Activated naive CD8-positive, alpha-beta T cell treated with anti-CD3 and anti-CD28 coated beads, Interleukin-2, amount 50 U/mL, for 24 hours (primary cell): ENCODE measurements at places on chromosomes 11 and 22.
A peak's percentile ranks its signal among the peaks of the same experiment; 100 is the strongest.

- DNase-seq: no peak
Measured at GRCh38 chr11:119694334-119694733, 34.7 kb downstream of the NECTIN1 start.

DNA sequence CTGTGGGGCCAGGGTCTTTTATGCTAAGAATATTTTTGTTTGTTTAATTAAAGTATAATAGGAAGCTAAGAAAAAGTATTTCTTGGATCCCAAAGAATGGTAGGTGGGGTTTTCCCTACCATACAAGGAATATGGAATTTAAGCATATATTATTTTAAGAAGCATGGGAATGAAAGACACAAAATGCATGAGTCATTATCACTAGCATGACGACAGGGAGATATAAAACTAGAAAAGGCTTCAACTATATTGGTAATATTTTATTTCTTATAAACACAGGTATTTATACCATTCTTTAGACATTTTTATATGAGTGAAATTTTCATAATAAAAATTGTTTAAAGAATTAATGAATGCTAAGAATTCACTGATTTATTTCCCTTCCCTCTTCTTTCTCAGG is 39.3 kb upstream of the SOX6 start:
- DNase-seq: no peak

DNA sequence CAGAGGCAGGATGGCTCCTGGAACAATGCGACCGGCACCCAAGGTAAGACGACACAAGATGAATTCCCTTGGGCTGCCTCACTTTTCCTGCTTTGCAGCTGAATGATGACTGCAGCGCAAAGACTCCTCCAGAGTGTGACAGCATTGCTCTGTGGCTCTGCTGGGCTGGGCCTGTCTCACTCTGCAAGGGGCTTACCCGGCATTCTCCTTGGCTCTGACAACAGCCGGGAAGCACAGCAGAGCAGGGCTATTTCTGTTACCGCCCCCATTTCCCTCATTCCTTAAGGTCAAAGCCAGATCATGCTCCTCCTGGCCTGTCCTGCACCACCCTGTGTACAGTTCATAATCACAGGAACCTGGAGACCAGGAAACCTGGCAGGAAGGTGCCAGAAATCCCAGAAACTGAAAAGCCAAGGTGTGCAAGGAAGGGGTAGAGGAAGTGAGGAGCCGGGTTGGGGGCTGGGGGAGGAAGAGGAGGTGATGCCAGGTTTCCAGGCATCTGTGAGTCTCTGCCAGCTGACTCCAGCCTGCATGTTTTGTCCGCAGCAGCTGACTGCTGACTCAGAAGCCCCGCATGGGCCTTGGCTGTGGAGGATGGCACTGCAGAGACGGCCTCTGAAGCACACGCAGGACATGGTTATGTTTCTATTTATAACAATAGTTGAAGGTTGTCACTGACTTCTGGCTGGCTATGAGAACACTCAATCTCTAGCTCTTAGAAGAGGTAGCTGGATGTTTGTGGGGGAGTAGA is 113.6 kb downstream of the MICAL3 start:
- DNase-seq: no peak

GRCh38 chr22:37703906-37704305 is 7.1 kb downstream of the TRIOBP start:
- DNase-seq: no peak

GRCh38 chr11:86676010-86676409 is 3.6 kb upstream of the ME3 start:
- no peak for DNase-seq

DNA sequence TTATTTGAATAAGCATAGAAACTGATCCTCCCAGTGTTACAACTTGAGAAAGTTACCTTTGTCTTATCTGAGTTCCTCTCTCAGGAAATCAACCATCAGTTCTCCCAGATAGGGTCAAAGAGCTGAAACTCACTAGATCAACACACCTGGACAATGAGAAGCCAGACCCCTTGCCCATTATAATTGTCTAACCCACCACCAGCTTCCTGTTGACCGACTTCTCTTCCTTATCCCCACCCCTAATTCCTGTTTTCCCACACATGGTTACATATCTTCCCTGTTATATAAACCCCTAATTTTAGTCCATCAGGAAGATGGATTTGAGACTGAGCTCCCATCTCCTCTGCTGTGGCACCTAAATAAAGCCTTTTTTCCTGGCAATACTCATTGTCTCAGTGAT is 6.9 kb downstream of the SLC5A4 start:
- no peak for DNase-seq

GRCh38 chr11:131108760-131109159 is 192.5 kb upstream of the SNX19 start:
- DNase-seq: no peak

GRCh38 chr11:28547321-28547741 is 439.1 kb downstream of the METTL15 start:
- no peak for DNase-seq

DNA sequence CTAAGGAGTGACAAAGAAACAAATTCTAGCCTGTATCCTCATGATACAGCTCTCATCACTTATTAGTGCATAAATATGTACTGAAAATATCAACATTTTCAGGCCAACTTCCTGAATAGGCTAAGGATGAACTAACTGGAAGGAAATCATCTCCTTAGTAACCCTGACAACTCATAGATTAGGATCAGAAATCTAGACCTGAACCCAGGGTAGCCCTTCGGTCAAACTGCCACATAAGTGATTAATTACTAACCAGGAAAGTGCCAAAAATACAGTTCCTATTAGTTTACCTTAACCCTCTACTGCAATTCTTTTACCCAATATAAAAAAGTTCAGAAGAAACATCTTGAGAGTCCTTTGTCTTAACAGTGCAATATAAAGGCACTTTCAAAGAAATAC is 40.0 kb downstream of the AMBRA1 start:
- DNase-seq: no peak

GRCh38 chr22:23289851-23290724 is 109.8 kb downstream of the BCR start:
- DNase-seq: peak; percentile 68

DNA sequence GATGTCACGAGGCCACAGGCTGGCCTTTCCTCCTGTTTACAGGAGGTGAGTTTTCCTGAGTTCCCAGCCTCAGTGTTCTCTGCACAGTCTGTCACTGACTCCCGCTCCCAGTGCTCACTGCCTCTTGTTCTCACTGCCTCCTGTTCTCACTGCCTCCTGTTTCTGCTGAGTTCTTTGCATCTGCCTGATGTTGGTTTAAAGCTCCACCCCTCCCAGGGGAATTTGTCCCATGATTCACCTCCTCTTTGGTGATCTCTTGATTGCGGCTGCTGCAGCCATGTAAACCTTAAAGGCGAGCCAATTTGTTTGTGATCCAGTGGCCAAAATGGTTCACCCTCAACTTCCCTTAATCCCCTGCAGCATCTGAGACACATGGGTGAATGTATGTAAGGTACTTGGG is 6.0 kb upstream of the TUBA8 start:
- DNase-seq: no peak

- DNase-seq: no peak
Measured at GRCh38 chr22:41504397-41504796, 35.5 kb downstream of the ACO2 start.

DNA sequence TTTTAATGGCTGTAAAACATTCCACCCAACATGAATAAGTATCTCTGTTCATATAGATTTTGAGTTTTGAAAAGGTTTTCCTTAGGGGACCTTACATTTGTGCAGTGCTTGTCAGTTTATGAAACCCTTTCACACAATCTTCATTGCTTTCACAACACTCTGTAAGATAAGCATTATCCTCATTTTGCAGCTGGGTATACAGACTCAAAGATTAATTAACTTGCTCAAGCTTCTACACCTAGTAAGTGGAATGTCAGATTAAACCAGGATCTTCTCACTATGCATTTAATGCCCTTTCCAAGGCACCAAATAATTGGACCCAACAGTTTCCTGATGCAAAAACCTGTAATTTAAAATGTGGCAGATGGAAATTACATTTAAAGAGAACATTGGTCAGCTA is 11.6 kb upstream of the GAB2 start:
- DNase-seq: no peak

GRCh38 chr11:7597620-7598019 is 75.7 kb downstream of the CYB5R2 start:
- DNase-seq: no peak

GRCh38 chr11:133727774-133728173 is 117.5 kb downstream of the SPATA19 start:
- DNase-seq: no peak

- no peak for DNase-seq
Measured at GRCh38 chr11:115008799-115009198, 330.5 kb downstream of the NXPE2 start.

- no peak for DNase-seq
Measured at GRCh38 chr11:68053117-68053516, 14.3 kb downstream of the TCIRG1 start.

DNA sequence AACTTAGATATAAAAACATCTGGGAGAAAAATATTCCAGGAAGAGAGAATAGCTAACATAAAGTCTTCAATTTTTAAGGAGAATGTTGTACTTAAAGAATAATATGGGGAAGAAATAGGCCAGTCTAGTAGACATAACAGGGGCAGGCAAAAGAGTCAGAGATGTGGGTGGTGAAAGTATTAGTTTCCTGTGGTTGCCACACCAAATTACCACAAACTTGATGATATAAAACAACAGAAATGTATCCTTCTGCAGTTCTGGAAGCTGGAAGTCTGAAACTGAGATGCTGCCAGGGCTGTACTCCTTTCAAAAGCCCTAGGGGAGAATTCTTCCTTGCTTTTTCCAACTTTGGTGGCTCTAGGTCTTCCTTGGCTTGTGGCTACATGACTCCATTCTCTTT is 1309.7 kb downstream of the LRRC4C start:
- no peak for DNase-seq

DNA sequence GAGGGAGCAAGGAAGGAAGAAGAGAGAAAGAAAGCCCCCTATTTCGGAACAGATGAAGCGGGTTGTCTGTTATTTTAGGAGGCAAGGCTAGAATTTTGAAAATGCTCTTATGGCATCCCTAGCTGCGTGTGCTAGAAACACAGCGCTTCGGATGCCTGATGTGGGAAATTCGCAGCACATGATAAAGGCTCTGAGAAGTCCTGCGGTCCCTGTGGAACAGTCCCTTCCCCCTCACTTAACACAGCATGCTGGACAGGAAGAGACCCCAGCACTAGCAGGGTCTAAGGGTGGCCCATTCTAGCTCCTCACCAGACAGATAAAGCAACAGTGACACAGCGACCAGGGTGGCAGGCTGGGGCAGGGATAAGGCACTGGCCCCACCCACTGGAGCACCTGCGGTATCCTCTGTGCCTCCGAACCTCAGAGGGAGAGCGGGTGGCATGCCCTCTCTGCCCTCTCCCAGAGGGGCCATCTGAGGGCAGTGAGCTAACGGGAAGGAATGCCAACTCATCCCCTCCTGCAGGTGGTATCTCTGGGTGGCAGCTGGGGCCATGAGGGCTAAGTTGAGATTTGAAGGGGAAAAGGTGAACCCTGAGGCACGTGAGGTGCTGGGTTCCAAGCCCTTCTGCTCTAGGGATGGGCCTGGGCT is 75.7 kb downstream of the SCUBE1 start:
- DNase-seq: no peak

DNA sequence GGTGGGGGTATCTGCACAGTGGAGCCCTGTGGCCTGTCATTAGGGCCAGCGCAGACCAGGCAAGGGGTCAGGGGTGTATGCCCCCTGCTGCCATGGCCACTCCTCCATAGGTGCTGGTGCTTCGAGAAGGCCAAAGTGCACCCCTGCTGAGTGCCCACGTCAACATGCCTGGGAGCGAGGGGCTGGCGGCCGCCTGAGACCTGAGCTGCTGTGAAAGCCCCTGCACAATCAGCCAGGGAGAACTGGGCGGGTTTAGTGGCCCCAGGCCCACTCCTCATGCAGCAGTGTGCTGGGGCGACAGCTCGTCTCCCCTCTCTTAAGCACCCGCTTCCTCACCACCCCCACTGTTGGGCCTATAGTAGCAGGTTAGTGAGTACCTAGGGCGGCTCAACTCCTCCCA is 14.0 kb downstream of the ZDHHC24 start:
- no peak for DNase-seq

GRCh38 chr11:32056438-32056837 is 34.4 kb upstream of the RCN1 start:
- no peak for DNase-seq

- peak; percentile 57 for DNase-seq
Measured at GRCh38 chr11:35126000-35126878, 12.7 kb upstream of the CD44 start.

GRCh38 chr11:11464555-11464954 is 111.5 kb upstream of the CSNK2A3 start:
- DNase-seq: no peak

DNA sequence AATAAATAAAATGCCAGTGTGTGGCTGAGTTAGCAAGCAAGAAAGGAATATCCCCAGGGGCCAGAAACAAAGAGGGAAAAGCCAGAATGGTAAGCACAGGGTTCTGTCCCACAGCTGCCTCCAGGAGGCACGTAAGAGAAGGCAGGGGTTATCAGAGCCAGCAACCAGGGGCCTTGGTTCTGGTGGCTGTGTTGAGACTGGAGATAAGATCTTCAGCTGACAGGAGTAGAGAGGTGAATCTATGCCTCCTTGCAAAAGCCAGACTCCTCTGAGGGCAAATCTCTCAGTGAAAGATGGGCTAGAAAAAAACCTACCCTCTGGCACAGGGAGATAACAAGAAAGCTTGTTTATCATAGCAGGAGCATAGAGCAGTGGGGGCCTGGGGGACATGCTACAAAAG is 29.8 kb upstream of the NFAM1 start:
- DNase-seq: no peak

DNA sequence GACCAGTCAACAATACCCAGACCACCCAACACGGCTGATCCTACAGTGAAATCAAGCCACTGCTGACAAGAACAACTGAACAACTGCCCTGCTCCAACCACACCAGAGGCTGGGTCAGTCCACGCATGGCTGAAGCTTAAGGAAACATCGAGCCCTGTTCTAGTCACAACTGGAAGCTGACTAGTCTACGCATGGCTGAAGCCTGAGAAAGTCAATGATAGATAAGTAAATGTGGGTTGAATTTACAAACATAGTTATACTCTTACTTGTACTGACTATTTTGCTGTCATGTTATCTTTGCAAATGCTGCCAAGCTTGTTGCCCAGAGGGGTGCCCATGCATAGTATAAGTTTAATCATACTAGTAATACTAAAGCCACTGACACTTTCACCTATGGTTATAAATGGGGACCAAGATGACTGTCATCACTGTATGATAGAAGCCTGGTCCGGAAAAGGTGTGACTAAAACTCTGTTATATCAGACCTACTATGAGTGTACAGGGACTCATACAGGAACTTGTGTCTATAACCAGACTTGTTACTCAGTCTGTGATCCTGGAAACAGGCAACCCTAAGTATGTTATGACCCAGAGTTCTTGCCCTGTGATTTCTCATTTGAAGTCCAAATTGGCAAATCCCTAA is 43.4 kb upstream of the GLYAT start:
- no peak for DNase-seq

DNA sequence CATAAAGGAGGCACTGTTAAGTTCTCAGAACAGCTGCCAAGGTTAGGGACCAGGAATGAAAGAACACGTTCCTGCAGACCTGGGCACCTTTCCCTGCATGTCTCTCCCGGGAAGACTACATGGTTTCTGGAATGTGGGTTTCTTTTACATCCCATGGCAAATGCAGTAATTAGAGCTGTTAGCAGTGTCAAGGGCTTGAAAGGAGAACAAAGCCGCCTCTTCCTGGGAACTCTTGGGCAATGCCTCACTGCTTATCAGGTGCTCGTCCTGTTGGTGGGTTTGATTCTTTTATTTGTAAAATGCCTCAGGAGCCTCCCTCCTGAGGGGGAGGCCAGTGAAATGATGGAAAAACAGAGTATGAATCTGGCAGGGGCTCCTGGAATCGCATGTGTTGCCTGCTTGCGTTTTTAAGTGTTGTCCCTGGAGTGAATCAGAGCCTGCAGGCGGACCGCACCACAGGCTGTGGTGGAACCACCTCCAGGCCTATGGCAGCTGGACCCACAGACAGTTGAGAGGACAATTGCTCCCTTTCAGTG is 723 bp upstream of the C22orf31 start:
- no peak for DNase-seq
